Aorta (tissue), 5 donors: ENCODE measurements at places on chromosomes 2 and 18.

GRCh38 chr2:74515981-74516633, 1.9 kb downstream of the TLX2 start:
- peak; percentile 84 for DNase-seq

DNA sequence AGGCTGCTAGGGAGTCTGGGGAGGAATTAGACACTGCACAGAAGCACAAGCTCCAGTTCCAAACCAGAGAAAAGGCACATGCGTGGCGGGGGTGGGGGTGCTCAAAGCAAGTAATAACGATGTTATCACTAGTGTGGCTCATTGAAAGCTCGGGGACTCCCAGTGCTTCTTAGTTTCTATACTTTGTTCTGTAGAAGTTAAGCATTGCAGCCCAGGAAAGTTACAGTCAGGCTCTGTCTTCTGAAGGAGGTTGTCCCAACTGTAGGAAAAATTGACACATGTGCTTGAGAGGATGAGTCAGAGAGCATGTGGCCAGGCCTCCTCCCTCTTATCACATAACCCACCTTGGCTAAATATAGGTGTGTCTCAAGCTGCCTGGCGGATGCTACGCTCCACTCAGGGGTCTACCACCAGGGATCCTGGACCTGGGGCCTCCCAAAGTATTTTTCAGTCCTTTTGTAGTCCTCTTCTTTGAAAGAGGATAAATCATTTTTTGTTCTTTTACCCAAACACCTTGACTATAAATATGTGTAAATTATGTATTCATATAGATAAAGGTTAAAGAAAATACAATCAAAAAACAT, 3.8 kb downstream of the GALNT5 start:
- no peak for DNase-seq

DNA sequence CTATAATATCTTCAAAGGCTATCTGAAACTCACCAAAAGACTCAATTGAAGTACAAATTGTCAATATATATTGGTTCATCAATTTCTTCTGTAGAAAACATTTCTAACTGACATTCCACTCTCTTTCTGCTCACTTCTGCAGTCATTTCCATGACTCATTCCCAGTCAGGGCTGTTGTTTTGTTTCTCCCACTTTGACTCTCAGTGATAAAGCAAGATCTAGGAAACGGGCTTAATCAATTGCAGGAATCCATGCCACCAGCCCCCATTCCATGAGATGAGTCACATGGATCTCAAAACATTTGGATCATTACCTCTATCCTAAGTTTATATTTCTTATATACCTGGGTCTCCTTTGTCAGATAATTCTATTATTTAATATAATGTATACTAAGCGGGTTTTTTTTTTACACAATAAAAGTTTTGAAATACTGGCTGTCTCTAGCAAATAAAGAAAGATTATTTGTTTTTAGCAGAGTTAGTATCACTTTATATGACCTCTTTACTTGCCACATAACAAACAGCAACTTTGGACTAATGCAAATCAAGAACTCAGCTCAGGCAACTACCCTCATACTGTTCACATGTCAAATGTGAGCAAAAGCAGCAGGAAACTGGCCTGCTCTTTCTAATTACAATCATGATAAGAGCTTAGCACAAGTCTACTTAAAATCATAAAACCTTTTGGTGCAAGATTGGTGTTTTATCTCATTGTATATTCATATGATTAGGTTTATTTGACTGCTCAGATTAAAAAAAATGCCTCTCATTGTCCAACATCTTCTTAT, 251.1 kb upstream of the PIK3C3 start:
- DNase-seq: no peak

GRCh38 chr2:155308367-155309009, 610.0 kb downstream of the KCNJ3 start:
- DNase-seq: no peak

GRCh38 chr2:177666408-177666807, 273.8 kb downstream of the AGPS start:
- DNase-seq: no peak

GRCh38 chr2:181680937-181681811, 857 bp upstream of the NEUROD1 start:
- DNase-seq: no peak

DNA sequence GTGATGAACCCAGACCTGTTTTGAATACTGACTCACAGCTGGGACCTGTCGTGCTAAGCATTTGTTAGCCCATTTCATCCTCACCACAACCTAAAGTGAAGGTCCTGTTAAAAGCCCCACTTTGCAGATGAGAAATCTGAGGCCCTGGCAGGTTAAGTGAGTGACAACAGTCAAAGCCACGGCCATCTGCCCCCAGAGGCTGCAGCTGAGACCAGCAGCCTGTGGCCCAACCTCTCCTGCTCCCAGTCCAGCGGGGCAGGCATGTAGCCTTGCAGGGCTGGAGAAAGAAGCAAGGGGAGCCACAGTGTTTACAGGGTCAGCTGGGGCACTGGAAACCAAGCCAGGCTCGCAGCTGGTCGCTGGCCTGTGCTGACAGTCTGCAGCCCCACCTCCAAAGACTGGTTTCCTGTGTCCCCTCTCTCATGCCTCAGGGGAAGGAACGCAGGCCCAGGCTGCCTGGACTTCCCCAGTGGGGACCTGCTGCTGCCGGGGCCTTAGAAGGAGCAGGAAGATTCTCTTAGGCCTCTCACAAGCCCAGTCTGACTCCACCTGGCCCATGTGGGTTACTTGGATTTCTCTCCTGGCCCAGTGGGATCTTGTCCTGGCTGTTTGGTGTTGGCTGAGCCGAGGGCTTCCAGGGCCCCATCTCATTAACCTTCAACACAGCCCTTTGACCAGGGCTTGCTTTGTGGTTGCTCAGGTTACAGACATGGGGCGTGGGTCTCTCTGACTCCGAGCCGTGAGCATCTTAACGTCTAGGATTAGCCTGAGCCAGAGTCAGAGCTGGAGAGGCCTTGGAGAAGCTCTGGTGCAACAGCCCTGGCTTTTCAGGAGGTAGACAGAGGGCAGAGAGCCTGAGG, 1.7 kb downstream of the INPP5D start:
- DNase-seq: peak; percentile 67

- DNase-seq: no peak
Observed at GRCh38 chr2:181005809-181006208, 25.4 kb downstream of the UBE2E3 start.

DNA sequence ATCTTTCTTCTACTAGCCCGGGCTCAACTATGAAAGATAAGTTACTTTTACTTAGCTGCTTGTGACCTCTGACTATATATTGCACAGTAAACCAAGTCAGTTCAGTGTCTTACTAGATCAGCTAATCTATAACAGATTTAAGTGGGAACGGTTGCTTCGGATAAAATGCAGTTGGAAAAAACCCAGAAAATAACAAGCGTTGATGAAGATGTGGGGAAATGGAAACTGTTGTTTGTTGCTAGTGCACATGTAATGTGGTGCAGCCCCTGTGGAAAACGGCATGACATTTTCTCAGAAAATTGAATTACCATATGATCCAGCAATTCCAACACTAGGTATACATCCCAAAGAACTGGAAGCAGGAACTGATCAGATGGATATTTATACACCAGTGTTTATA, 248.5 kb downstream of the PRKCE start:
- no peak for DNase-seq

DNA sequence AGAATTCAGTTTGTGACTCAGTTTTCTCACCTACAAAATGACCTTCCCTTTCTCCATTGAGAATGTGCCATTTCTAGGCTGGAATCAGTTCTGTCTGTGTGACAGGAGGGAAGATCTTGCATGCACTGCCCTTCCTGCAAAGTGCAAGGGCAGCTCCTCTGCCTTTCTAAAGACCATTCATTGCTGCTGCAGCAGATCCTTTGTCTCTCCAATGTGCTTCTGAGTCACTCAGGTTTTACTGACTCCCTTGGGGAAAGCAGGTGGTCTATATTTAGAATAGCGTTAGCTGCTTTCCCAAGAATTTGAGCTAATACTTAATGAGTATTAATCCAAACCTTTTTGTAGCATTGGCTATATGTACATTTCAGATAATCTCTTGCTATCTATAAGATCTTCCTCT, 62.5 kb downstream of the DAW1 start:
- DNase-seq: no peak

GRCh38 chr2:148928395-148928794, 53.4 kb downstream of the KIF5C start:
- no peak for DNase-seq

DNA sequence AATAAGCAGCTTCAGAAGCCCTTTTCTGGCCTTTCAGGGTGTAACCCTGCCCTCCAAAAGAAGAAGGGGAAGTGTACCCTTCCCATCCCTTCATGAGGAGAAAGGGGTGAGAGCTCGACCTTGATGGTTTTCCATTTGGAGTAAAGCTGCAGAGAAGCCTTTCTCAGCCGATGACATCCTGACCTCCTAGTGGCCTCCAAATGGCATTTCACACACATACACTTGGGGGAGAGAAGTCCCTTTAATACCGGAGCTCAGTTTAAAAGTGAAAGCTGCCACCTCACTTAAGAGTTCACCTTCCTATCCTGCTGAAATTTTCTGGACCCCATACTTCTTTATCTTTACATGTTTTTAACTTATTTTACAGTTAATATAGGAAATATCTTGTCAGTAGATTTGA, 716.7 kb downstream of the DCDC2C start:
- DNase-seq: no peak

- DNase-seq: no peak
Observed at GRCh38 chr2:1656961-1657841, 87.1 kb downstream of the PXDN start.

DNA sequence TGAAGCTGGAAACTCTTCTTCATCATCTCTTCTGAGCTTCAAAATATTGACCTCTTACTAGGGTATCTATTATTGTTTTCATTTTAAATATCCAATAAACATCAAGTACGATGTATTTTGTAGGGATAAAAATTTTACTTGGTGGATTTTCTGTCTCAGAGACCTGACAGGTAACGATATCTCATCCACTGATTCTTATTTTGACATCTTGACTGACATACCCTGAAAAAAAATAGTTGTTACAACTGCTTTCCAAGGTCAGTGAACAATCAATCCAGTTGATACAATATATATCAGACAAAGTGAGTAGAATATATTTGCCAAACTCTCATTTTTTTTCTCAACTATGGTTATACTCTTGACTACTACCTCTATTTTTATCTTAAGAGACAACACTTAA, 963.7 kb upstream of the CDH2 start:
- no peak for DNase-seq

GRCh38 chr2:204453730-204454167, 91.5 kb upstream of the PARD3B start:
- peak; percentile 68 for DNase-seq

DNA sequence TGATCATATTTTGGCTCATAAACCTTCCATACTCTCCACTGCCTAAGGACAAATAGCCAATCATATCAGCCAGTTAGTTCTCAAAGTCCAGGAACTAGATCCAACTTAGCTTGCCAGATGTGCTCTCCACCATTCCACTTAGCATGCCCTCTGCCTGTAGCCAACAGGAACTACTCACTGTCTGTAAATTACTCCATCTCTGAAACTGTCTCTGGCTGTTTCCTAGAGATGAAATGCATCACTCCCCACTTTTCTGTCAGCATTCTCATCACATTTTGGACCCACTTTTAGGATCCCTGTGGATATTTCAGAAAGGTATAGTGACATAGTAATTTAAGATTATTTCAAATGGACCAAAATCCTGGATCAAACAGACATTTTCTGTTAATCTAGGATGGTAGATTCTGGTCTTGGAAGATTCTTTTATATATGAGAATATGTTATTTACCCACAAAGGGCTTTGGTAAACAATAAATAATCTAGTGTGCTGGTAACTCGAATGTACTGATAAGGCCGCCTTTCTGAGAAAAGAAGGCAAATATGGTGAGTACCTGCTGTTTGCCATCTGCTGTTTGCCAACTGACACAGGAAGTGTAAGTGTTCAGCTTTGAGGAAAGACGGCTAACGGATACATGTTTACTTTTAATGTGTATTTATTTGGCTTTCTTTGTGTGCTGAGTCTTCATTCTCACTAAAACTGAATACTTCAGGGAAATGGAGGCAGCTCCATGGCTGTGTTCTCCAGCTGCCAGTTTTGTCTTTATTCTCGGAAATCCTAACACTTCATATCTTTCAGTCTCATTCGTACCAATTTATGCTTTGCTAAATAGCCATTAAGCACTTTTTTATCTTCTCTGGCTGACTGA, 79.5 kb downstream of the EVA1A start:
- no peak for DNase-seq

- no peak for DNase-seq
Observed at GRCh38 chr2:193496786-193497185, 1302.1 kb upstream of the TMEFF2 start.

GRCh38 chr2:6308986-6309385, 556.7 kb downstream of the CMPK2 start:
- DNase-seq: no peak

DNA sequence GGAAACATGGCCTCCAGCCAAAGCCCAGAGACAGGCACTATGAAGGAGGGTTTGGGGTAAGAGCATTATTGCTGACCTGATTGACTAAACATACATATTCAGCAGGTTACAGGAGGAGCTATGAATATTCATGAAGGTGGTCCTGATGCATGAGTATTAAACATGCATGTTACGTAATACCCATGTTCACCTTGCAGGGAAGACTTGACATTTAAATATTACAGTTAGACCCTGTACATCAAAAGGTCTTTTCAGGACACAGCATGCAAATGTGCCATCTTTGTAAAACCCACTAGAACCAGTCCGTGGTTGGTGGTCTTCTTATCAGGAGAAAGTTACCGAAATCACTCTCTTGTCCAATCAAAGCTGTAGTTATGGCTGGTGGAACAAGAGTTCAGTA, 59.9 kb downstream of the XRCC5 start:
- no peak for DNase-seq
